Myocyte (in vitro differentiated cells): ENCODE measurements at places on chromosomes 6 and 20. TPM values are rescaled to one million over a fixed set of nuclear protein-coding genes. Genes with fewer than 3 reads are reported as not detected.

Gene SLC22A16
- not detected in 2 replicates for total RNA-seq

Gene BLTP3A
- 6.3 and 7.2 TPM in 2 replicates for total RNA-seq

Gene ABT1
- total RNA-seq: 9.5 and 13.4 TPM in 2 replicates

Gene PSORS1C1
- 0.21 and 0.29 TPM in 2 replicates for total RNA-seq

Gene FAM209B
- total RNA-seq: not detected in 2 replicates

Gene ALDH8A1
- 2.1 TPM in 1 of 2 replicates, not detected in the other for total RNA-seq

Gene TAAR8
- total RNA-seq: not detected in 2 replicates

Gene PTPRA
- total RNA-seq: 22.0 and 30.4 TPM in 2 replicates

Gene SLC17A9
- 0.16 TPM in 1 of 2 replicates, not detected in the other for total RNA-seq

Gene ADTRP
- total RNA-seq: 0.26 and 1.2 TPM in 2 replicates

Gene MUCL3
- total RNA-seq: not detected in 2 replicates

Gene NKAPL
- total RNA-seq: 0.36 TPM in 1 of 2 replicates, not detected in the other

Gene TAAR9
- not detected in 2 replicates for total RNA-seq

Gene NECAB3
- 186 and 221 TPM in 2 replicates for total RNA-seq

Gene MRPS10
- 73.5 and 102 TPM in 2 replicates for total RNA-seq

Gene CCM2L
- not detected in 2 replicates for total RNA-seq

Gene TSPO2
- total RNA-seq: not detected in 2 replicates

Gene LTA
- not detected in 2 replicates for total RNA-seq

Gene TAF11
- 33.1 and 38.6 TPM in 2 replicates for total RNA-seq

Gene SLC12A5
- not detected in 2 replicates for total RNA-seq

Gene SLC2A10
- total RNA-seq: 25.7 and 25.9 TPM in 2 replicates

Gene MRS2
- 27.9 and 28.1 TPM in 2 replicates for total RNA-seq

Gene LPA
- not detected in 2 replicates for total RNA-seq

Gene SLC2A4RG
- total RNA-seq: 96.8 and 104 TPM in 2 replicates

Gene MAN1A1
- 17.7 and 18.7 TPM in 2 replicates for total RNA-seq

Gene SLC17A2
- 0.16 and 0.21 TPM in 2 replicates for total RNA-seq

Gene PRDM1
- 0.67 and 0.94 TPM in 2 replicates for total RNA-seq

Gene TTK
- 0.40 and 1.1 TPM in 2 replicates for total RNA-seq

Gene TEAD3
- 25.5 and 33.2 TPM in 2 replicates for total RNA-seq

Gene XKR7
- total RNA-seq: not detected in 2 replicates

Gene ARFGEF3
- 0.03 and 0.05 TPM in 2 replicates for total RNA-seq

Gene ARMH2
- not detected in 2 replicates for total RNA-seq

Gene SLC25A27
- total RNA-seq: 4.6 and 6.0 TPM in 2 replicates

Gene IGF2R
- 81.3 and 85.3 TPM in 2 replicates for total RNA-seq

Gene KIF25
- total RNA-seq: 0.16 TPM in 1 of 2 replicates, not detected in the other

Gene CLPSL1
- total RNA-seq: not detected in 2 replicates

Gene C2
- total RNA-seq: 7.0 and 7.5 TPM in 2 replicates

Gene KCNB1
- 6.1 and 9.0 TPM in 2 replicates for total RNA-seq

Gene RIMS1
- total RNA-seq: 0.21 and 1.8 TPM in 2 replicates

Gene CST4
- not detected in 2 replicates for total RNA-seq

Gene ELOVL2
- total RNA-seq: 0.05 TPM in 1 of 2 replicates, not detected in the other

Gene EFHC1
- 47.2 and 47.5 TPM in 2 replicates for total RNA-seq

Gene OSER1
- 36.3 and 37.4 TPM in 2 replicates for total RNA-seq

Gene RAB44
- not detected in 2 replicates for total RNA-seq

Gene TSHZ2
- 0.27 TPM in 1 of 2 replicates, not detected in the other for total RNA-seq

Gene CTAGE9
- total RNA-seq: not detected in 2 replicates

Gene POPDC3
- total RNA-seq: 98.0 and 129 TPM in 2 replicates
